ENCODE measurements at places on chromosomes 3 and 15.

DNA sequence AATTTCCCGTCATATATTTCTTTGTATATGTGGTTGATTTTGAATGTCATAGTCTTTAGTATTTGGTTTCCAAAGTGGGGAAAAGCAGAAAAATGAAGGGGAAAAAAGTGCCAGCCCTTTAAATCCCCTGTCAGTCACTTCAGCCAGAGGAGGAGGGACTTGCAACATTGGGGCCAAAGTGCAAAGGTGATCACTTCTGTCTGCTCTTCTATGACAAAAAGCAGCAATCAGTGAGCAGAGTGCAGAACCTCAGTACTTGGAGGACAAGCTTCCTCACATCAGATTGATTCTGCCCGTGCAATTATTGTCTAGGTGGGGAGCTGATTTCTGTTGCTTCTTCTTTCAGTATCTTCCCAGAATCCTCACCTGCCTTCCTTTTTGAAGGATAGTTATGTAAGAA, 60.0 kb downstream of the STT3B start:
- DNase-seq: no peak

DNA sequence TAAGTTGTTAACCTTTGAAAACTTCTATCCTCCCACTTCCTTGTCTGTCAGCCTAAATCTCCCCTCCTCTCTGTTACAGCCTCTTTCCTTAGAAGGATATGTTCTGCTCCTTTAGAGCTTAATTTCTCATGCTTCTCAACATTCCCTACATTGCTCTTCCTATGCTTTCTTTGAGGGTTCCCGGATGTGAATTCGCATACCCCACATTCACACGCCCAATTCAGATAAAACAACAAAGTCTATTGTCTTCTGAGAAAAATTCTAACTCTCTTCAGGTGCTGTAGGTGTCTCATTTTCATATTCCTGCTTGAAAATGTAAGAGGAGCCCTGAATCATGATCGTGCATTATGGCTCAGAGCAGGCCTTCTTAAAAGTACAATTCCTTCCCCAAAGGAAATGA, 171.8 kb upstream of the DPH6 start:
- DNase-seq: no peak

DNA sequence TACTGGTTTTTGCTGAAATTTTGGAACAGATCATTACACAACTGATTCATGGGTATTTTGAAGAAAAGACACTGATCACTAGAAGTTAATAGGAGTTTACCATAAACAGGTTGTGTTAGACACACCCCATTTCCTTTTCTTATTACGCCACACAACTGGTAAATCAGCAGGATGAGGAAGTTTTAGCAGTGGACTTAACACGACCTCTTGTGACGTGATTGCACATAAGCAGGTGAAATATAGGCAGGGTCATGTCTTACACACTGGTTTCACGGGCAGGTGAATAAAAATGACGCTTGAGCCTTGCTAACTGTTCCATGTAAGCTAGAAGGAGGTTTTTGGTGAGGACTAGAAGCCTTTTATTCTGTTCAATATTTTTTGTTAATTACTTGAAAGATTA, 27.1 kb upstream of the TPRG1 start:
- DNase-seq: no peak

- no peak for DNase-seq
Observed at GRCh38 chr3:128794067-128794768, 68.2 kb downstream of the RAB7A start.

DNA sequence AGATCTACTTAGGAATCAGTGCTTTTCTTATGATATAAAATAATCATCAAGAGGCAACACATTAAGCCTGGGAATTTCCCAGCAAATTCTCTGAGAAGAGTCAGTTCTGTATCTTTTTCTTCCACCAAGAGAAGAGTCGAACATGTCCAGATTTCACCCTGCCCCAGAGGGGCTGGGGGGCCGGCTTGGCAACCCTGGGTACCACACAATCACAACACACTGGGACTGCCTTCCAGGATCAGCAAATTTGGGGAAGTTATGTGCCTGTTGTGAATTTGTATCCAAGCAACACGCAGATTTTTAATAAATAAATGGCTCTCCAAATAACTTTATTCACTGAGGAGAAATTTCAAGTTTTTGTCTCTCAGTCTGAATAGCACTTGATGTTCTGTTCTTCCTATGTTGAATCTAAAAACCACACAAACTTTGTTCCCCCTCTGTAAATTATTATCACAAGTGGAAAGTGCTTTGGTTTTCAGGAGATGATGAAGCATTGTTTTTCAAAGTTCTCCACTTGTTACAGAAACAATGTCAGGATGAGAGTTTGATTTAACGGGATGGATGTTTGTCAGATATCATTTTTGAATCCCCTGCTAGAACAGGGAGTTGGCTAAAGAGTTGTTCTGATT, 357.2 kb downstream of the ZNF385D start:
- no peak for DNase-seq

GRCh38 chr3:172057059-172057458, 17.7 kb downstream of the FNDC3B start:
- no peak for DNase-seq

DNA sequence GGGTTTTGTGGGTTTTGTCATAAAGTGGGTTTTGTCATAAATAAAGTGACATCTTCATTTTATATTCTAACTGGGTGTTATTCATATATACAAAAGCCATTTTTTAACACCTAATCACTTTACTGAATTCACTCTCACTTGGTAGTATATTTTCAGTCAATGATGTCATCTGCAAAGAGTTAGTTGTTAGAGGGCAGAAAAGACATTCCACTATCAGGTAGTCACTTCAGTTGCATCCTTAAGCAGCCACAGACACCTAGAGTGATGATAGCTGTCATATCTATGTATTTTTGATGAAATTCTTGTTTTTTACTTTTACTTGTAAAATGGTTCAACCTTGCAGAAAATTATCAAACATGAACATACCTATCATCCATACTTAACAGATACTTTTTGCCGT, 89.0 kb downstream of the DHX36 start:
- no peak for DNase-seq

DNA sequence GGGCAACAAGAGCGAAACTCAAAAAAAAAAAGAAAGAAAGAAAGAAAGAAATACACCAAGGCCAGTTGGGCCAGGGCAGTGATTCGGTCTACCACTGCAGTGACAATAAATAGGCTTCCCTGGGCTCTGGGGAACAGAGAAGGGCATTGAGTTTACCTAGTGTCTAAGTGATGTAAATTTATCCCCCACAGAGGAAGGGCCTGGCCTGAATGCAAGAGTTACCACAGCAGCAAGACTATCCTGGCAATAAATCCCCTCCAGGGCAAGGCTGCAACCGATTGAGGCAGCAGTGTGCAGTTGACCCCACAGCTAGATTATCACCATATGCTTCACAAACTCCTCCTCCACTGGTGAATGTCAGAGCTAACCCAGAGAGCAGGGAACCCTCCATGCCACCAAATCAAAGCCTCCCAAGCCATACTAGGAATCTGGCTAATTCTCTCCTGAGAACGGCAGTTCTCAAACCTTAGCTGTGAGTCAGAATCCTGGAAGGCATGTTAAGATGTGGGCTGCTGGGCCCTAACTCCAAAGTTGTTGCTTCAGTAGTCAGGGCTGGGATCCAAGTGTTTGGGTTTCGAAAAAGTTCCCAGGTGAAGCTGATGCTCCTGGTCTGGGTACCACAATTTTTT, 64.3 kb upstream of the GATM start:
- no peak for DNase-seq

DNA sequence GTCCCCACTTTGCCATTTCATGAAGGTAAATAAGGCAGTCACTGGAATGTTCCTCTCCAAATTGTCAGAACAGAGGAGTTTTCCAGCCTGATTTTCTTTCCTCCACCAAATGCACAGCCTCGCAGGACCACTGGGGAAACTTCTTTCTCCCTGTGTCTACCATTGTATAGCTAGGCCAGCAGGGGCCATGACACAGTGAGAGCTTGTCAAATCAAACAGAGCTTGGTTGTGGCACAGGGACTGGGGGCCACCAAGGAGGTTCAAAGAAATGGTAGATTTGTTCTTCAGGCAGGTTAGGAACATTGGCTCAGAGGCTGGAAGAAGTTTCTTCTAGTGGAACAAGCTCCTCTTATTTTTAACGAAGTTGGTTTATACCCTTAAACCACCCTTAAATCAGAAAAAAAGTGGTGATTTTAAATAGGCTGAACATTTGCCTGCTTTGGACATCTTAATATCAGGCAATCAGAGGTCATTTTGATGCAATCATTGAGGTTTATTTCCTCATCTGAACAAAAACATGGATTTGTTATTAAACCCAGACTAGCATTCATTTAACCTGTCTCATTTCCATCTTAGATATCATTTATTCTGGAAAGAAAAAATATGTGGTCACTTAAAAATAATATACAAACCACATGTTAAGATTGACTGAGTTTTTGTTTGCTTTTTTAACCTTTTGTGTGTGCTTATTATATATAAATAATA, 105.6 kb downstream of the GTPBP8 start:
- no peak for DNase-seq

GRCh38 chr3:38662544-38662943, 13.1 kb upstream of the SCN5A start:
- no peak for DNase-seq

GRCh38 chr3:67324554-67324953, 326.4 kb downstream of the KBTBD8 start:
- DNase-seq: no peak

DNA sequence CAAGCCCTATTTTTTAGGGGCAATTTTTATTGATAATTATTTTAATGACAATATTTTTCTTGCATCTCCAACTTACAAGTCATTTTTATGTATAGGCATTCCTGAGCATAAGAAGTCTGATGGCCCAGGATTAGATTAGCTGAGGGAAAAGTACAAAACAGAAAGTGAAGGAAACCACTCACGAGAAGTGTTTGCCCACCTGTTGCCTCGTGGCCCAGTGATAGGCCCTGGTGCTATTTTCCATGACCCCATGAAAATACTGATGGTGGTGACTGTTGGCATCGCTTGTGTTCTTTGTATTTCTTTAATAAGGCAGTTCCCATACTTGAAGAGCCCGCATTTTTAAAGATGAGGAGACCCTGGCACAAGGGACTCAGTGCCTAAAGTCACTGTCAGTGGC, 7.9 kb upstream of the LMCD1 start:
- DNase-seq: no peak

DNA sequence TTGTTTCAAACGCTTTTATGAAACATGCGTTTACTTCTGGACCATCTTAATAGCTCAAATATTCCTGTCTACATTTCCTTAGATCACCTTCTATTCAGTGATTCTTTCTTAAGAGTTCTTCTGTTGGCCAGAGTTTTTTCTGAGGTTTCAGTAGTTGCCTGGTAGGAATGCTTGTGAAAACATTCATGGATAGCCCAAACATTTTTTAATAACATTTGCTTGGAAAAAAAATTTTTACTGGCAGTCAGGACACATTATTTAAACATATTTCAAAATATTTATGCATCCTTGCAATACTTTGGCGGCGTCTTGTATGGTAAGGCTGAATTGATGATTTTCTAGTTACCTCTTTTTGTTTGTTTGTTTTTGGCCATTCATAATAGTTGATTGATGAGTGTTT, 47.4 kb upstream of the ZBTB20 start:
- DNase-seq: no peak

DNA sequence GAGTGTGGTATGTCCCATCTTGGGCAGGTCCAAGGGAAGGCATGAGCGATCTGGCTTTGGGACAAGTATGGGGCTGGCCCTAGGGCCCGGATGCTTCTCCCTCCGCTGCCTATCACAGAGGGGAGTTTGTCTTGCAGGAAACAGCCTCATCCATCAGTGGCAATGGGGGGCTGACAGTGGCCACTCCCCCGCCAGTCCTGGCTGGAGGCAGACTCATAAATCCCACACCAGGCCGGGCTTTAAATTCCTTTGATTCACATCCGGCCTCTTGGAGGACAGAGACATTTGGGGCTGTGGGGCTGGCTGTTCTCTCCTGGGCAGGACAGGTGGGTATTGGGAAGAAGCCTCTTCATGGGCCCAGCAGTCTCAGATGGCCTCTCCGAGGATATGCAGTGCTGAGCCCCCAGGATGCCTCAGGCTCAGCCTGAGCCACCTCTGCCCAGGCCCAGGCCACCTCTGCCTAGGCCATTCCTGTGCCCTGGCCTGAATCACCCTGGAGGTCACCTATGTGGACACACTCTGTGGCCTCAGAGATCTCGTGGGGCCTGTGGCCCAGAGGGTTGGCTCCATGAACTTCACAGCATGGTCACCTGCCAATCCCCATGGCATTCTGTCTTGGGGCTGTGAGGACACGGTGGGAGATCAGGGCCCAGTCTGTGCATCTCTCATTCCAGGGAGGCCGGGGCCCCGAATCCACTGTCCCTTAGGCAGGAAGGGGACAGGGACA, 84.2 kb upstream of the GOLGA6L4 start:
- no peak for DNase-seq

DNA sequence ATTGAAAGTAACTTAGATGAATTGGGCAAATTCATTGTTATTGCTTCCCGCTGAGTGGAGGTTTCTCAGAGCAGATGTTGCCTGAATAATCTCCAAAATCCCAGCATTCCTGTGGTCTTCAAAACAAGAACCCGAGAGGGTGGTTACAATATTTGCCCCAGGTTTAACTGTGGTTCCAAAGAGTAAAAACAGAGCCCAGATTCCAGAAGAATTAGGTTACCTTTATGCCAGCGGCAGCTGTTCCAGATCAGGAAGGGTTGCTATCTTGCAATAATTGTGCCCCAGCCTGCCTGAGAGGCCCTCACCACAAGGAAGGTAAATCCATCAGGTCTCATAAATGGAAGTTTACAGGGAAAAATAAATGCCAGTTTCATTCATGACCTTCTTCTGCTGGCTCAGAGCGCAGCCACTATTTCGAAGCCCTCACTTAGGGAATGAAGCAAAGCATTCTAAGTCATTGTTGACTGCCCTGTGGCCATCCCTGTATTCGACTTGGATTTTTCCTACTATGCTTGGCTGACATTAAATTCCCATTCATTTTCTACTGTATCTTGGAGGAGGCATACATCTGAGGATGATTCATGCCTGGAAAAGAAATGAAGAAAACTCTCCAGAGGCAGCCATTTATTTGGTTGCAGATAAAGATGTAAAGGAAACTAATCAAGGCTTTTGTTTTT, 54.6 kb downstream of the SSUH2 start:
- no peak for DNase-seq

- DNase-seq: no peak
Observed at GRCh38 chr3:128494367-128494650, 1.3 kb upstream of the GATA2 start.

DNA sequence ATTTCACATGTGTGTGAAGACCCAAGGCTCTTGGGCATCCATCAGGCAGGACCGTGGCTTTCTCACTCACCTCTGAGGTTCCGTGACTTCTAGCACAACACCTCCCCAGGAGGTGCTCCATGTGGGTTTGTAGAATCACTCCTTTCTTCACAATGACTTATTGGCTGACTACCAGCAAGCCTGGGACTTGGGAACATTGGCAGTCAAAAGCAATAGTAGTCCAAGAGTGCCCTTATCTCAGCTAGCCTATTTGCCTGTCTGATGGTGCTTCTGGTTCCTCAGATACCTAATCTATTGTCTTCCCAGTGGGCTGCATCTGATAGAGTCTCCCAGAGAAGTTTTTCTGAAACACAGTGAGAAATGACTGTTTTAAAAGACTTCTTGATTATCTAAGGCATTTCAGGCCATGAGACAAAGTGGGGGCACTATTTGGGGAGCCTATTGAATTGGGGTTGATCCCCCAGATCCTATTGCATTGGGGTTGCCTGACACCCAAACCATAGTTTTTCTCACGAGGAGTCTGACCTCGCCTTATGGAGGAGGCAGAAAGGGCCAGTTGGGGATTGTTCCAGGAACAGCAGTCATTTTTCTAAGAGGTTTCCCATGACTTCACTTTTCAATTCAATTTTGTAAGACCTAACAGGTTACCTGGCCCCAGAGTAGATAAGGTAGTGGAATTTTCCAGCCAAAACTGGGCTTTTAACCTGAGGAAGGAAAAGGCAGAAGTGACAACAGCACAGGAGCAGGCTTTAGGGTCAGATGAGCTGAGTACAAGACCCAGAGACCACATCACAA, 88.0 kb downstream of the CYP19A1 start:
- no peak for DNase-seq

Measured in activated naive CD8-positive, alpha-beta T cell treated with anti-CD3 and anti-CD28 coated beads, Interleukin-2, amount 10 ng/mL, durations not matched to agents 7 days and 5 days (primary cell).